NCI-H345 (cell line): ENCODE measurements at places on chromosomes 6 and 20.
A peak's percentile ranks its signal among the peaks of the same experiment; 100 is the strongest.

DNA sequence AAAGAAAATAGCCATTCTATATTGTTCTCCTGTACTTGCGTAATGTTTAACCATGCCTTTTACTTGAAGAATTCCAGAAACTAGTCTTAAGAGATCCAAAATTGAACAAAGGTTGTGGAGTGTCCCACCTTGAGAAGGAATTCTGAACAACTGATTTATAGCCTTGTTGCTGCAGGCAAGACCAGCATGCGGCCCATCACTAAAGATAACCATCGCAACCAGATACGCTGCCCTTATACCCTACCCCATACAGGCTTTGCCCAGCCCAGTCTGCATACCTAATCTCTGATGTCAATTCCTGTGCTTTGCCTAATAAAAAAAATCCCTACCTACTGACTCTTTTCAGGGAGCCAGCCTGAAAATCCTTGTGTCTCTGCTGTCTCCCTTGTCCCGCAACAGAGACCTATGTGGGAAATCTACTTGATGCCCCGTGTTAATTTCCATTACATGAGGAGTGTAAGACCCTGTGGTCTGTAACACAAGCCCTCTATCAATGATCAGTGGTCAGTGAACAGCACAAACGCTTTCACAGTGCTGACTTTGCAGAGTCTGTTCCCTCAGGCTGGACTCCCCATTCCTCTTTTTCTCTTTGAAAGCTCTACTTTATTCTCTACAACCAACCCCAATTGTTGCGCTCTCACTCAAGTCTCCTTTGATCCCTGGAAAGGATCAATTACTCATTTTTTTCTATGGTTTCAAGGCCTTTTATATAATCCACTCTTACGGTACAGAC, 125.7 kb upstream of the BTBD3 start:
- DNase-seq = no peak

GRCh38 chr20:47272893-47273590, 83.5 kb downstream of the ZMYND8 start:
- DNase-seq = peak; percentile 79

GRCh38 chr20:48049641-48050040, 264.4 kb upstream of the SULF2 start:
- no peak for DNase-seq

DNA sequence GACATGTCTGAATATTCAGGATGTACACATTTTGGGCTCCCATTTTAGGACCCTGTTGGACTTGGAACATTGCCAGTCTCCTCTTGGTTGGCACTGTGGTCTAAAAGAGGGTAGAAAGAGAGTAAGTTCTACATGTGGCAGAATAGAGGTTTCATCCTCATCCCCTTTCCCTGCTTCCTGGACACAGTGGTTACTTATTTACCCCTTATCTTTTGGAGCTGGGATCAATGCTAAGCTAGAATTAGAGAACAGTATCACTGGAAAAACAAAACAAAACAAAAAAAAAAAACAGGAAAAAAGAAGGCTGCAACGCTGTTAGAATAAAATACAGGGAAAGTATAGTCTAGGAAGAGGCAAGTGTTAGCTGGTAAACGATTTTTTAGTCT, 790.6 kb downstream of the MAFB start:
- no peak for DNase-seq

GRCh38 chr6:44228433-44228832, 5.0 kb downstream of the SLC29A1 start:
- DNase-seq = no peak

DNA sequence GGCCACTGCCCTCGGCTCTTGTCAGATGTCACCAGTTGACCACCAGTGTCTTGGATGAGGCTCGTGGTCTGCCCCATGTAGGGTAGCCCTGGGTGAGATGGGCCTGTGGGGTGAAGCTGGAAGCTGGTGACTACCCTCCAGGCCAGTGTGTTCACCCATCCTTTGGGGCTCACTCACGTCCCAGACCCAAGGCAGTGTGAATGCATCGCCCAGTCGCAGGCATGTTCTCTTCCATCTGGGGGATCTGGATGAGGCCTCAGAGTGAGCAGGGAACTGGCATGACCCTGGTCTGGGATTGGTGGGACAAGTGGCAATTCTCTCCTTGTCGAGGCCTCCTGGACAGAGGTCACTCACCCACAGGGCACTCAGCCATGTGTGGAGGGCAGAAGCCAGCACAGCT, 120.1 kb upstream of the PHACTR3 start:
- no peak for DNase-seq

GRCh38 chr6:48135323-48136084, 24.5 kb upstream of the PTCHD4 start:
- no peak for DNase-seq

- DNase-seq = no peak
Measured at GRCh38 chr6:24469811-24470210, 19.6 kb downstream of the GPLD1 start.

- peak; percentile 45 for DNase-seq
Measured at GRCh38 chr6:15504581-15505350, 158.1 kb downstream of the DTNBP1 start.

DNA sequence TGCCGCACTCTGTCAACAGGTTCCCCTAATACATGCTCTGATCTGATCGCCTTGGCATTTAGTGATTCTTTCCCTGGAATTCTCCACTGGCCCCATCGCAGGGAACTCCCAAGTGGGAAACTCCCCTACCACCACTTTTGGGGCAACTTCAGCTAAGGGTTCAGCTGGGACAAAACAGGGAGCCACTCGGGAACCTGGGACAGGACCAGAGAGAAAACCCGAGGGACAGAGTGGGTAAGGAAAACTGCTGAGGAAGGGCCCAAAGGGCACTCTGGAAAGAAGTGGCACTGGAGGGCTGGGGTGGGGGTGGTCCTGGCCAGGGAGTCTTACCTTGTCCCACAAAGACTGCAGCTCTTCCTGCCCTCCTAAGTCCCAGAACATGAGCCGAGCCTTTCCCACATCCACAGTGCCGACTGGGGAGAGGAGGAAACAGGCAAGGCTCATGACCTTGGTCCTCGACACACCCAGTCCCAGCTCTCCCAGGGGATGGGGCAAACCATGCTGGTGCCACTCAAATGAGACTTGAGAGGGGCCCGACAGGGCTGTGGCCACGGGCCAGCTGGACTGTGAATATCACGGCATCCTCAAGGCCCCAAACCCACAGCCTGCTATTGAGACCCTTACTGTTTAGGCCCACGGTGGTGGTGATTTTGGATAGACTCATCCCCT, 1.6 kb downstream of the ARFRP1 start:
- DNase-seq = no peak

DNA sequence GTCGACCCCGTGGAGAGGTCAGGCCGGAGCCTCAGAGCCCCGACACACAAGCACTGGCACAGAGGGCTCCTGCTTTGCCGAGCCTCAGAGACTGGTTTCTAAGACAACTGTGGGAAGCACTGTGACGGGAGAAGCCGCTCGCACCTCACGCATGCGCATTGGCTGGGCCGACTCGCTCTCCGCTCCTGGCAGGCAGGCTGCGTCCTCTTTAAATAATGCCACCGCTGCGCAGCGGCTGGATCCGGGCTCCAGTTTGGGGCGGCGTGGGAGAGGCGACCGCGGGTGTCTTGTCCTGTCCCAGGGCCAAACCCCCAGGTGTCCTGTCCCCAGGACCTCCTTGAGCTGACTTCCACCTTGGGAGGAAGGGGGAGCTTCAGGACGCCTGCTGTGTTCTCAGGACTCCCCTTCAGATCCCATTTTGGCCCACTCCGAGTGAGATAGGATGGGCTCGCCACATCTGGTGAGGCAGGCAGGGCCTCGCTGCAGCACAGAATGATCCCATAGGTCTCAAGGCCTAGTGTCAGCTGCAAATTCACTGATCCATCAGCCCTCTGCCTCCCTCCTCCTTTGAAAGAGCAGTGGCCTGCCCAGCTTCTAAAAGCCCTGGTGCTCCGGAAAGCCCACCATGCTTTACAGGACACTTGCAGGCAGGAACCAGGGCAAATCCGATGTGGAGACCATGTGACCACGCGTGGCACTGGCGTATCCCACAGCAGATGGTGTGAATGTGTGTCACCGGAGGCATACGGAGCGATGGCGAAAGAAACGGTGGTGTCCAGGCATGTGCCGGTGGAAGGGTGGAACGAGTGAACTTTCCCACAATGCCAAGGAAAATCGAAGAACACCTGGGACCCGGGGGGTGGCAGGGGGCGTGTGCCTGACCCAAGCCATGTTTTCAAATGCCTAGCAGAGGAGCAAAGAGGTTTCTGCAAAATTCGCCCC, 169.3 kb upstream of the ZNF337 start:
- peak; percentile 77 for DNase-seq

GRCh38 chr20:47137231-47137870, 219.1 kb downstream of the ZMYND8 start:
- DNase-seq = no peak

DNA sequence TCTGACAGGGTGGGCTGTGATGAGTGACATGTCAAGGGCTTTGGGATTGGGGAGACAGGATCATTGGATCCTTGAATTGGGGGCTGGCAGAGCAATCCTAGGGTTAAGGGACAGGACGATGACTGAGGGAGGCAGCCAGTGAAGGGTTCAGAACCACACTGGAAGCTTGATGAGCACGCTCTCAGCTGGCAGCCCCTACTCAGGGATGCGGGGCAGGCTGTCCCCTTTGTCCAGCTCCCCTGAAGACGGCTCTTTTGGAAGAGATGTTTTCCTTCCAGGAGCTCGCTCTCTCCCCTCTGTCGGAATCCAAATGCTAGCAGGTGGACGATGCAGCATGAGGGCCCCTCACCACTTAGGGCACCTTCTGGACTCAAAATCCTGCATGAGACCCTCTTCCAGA, 8.4 kb downstream of the TGM3 start:
- DNase-seq = no peak

- peak; percentile 20 for DNase-seq
Measured at GRCh38 chr6:113595911-113596376, 261.2 kb upstream of the MARCKS start.

- DNase-seq = peak; percentile 24
Measured at GRCh38 chr6:37535759-37536490, 36.2 kb upstream of the CCDC167 start.

- DNase-seq = no peak
Measured at GRCh38 chr6:169326067-169326799, 72.6 kb upstream of the THBS2 start.

GRCh38 chr6:32166411-32167061, 2.1 kb downstream of the EGFL8 start:
- no peak for DNase-seq

GRCh38 chr20:25336561-25337422, 53.8 kb downstream of the ABHD12 start:
- DNase-seq = no peak

DNA sequence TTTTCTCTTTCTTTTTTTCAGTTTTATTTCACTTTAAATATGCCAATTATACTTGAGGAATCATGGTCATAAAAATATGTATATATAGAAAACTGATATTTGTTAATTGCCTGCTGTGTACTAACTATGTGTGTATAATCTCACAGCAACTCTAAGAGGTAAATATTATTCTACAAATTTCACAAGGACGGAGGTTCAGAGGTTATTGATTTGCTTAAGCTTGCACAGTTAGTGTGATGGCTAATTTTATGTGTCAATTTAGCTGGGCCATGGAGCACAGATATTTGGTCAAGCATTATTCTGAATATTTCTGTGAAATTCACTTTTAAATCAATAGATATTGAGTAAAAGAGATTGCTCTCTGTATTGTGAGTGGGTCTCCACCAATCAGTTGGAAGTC, 75.7 kb upstream of the CENPW start:
- no peak for DNase-seq

GRCh38 chr6:164214066-164214465, 799.5 kb downstream of the QKI start:
- DNase-seq = no peak

DNA sequence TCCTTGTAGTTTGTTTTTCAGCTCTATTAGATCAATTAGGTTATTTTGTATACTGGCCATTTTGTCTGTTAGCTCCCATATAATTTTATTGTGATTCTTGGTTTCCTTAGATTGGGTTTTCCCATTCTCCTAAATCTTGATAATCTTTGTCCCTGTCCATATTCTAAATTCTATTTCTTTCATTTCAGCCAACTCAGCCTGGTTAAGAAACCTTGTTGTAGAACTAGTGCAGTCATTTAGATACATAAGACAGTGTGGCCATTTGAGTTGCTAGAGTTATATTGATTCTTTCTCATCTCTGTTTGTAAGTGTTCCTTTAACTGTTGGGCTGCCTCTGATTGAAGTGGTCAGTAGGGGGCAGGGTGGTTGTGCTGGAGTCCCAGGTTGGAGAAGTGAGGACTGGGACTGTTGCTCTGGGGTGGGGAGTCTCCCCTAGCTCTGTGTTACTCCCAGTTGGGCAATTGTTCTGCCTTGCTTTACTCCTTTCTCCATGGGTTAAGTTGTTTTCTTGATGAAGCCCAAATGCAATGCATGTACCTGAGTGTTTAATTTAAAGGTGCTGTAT, 98.8 kb upstream of the NRN1 start:
- DNase-seq = no peak

DNA sequence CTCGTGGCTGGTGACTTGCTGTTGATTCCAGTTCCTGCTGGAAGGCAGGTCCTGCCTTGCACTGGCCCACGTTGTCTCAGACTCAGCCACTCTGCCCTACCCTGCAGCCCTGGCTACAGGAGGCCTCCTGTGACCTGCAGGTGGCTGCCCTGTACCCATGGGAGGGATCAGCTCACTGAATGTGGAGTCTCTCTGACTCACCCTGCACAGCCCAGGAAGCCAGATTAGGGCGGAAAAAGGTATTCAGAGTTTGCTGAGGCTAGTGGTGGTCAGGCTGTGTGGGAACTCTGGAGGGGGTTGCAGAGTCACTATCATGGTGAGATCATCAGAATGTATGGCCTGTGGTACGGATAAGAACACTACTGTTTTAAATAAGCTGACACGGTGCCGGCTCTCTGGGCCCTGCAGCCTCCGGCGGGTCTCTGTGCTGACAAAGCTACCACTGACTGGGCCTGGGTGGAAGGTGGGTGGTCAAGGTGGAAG, 24.7 kb upstream of the PYGB start:
- no peak for DNase-seq

GRCh38 chr6:4687989-4688947, 87.9 kb upstream of the CDYL start:
- no peak for DNase-seq

DNA sequence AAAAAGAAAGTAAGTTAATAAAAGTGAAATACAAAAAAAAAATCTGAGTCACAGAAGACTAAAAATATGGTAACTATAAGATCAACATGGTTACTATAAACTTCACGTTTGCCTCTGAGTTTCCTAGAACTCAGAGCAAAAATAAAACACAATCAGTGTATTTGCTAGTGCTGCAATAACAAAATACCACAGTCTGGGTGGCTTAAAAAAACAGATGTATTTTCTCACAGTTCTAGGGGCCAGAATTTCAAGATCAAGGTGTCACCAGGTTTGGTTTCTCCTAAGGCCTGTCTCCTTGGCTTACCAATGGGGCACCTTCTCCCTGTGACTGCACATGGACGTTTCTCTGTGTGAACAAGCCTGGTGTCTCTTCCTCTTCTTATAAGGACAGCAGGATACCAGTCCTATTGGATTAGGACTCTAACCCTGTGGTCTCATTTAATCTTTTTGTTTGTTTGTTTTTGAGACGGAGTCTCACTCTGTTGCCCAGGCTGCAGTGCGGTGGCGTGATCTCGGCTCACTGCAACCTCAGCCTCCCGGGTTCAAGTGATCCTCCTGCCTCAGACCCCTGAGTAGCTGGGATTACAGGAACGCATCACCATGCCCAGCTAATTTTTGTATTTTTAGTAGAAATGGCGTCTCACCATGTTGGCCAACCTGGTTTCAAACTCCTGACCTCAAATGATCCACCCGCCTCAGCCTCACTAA, 104.9 kb upstream of the LOC128125822 start:
- DNase-seq = no peak

GRCh38 chr20:37711001-37711400, 17.2 kb downstream of the CTNNBL1 start:
- DNase-seq = no peak

GRCh38 chr6:110446405-110446804, 30.0 kb downstream of the SLC22A16 start:
- DNase-seq = peak; percentile 34

- no peak for DNase-seq
Measured at GRCh38 chr6:147567141-147567805, 58.8 kb downstream of the SAMD5 start.
